ENCODE measurements at places on chromosomes 6 and 20.

GRCh38 chr6:89553431-89553830 is 85.1 kb downstream of the LYRM2 start:
- no peak for DNase-seq

DNA sequence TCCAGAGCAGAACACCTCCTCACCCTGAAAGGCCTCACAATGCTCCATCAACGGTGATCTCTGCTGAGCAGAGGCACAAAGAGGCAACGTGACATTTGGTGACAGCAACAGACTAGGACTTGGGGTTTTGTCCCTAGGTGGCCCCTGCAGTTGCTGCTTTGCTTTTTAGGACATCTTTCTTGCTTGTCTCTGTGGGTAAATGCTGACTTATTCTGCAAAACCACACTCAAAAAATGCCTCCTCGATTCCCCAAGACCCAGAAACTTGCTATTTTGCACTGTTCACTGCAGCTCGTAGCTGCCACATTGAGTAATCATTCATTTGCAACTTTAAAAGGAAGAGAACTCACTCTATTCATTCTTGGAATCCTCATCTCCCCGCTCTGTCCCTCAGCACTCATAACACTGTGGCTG is 209.9 kb downstream of the LY86 start:
- DNase-seq = no peak

DNA sequence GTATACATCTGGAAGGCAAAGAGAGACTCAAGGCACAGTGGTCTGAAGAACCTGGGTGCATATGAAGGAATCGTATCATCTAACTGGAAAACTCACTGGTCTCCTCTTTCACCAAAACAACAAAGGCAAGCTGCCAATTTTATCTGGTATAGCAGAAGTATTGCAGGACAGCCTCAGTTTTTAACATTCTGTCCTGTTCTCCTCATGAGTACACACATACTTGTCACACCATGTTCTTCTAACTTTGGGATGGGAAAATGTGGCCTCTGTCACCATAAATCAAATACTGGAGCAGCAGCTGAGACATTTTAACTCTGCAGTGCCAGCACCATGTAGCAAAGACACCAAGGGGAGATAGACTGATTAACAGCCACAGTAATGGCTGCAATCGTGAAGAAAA is 199.1 kb upstream of the CNR1 start:
- no peak for DNase-seq

DNA sequence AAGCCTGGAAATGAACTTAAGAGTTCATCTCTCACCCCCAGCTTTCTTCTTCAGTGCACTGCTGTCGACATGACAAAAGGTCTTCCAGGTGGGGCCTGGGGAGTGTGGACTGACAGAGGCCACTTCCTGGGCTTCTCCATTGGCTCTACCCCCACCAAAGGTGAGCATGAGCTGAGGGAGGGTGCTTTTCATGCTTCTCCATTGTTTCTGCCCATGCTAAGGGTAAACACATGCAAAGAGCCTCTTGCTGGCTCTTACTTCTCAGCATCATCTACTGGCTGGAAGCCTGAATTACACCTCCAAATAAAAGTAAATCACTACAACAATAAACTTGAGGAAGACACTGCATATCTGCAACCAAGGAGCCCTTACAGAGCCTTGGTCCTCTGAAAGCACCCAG is 227.2 kb downstream of the EPM2A start:
- DNase-seq = no peak

- DNase-seq = no peak
Observed at GRCh38 chr20:3222635-3223600, 13.6 kb downstream of the ITPA start.

GRCh38 chr6:169112483-169113320 is 140.9 kb downstream of the THBS2 start:
- no peak for DNase-seq

- DNase-seq = no peak
Observed at GRCh38 chr20:38473367-38473795, 738 bp downstream of the RALGAPB start.

Data from left forelimb (tissue), 1 donor.